PC-3 (cell line): ENCODE measurements at places on chromosomes 6 and 20.

DNA sequence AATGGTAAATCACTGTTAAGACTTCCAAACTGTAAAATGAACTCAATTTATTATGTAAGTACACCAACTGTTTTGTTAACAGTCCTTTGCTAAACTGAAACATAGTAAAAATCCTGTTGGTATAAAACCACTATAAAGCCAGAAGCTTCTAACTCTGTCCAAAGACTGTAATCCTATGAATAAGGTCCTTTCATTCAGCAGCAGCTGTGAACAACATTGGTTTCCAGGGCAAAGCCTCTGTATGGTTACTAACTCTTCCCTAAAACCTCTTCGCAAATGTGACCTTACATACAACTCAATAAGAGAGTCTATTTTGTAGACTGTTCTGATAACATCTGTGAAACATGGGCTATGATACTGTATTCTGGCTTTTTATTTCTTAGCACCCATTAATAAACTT lies 40.1 kb downstream of the NUP153 start:
- DNase-seq = no peak

GRCh38 chr6:168221000-168221399 lies 98.6 kb downstream of the DACT2 start:
- DNase-seq = no peak

- peak; percentile 29 for DNase-seq
Observed at GRCh38 chr20:58693226-58694006, 816 bp downstream of the NPEPL1 start.

DNA sequence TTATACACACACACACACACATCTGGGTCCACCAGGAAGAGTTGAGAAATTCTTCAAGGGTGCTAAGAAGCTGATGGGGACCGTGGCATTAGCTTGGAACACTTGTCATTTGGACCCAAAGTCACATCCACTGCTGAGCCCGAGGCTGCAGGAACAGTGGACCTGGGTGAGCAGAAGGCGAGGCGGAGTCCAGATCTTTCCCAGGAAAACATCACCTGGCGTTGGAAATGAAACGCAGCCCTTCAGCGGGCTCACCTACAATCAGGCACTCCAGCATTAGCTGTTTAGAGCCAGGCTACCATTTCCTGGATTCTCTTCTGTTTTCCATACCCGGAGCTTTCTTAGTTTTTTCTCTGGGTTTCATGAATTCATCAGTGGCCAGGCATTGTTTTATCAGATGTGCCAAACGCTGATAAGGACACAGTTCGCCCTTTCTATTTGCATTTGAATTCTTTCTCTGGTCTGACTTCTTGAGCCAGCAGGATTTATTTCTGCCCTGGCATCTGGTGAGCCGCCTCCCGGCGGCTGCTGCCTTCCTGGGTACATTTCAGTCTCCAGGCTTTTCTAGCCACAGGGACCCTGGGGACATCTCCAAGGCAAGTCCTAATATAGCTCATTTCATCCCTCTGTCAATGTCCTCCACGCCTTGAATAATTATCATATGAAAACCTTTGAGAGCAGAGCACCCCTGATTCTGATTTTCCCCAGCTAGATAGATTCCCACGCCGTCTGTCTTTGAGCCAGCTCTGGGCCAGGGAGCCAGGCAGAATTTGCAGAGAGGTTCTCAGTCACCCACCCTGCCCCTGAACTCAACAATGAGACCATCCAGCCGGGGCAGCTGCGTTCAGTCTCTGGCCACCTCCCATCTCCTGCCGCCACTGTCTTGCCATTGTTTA lies 170.9 kb downstream of the TTLL2 start:
- DNase-seq = no peak

DNA sequence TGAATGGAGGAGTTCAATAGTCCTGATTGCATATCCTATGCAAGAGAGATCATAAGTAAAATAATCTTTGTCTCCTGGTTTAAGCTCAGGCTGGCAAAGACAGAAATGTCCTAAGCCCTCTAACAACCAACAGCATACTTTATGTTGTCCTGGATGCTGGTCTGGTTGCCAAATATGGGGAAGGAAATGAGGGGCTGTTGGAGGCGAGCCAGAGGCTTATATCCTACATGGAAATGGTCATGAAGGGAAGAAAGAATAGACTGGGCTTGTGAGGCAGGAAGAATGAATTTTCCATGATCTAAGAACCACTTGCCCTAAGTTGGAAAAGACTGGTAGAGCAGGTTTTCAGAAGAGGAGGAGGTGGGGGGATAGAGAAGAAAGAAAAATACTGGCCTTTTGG lies 237.1 kb downstream of the SMOC2 start:
- DNase-seq = no peak

DNA sequence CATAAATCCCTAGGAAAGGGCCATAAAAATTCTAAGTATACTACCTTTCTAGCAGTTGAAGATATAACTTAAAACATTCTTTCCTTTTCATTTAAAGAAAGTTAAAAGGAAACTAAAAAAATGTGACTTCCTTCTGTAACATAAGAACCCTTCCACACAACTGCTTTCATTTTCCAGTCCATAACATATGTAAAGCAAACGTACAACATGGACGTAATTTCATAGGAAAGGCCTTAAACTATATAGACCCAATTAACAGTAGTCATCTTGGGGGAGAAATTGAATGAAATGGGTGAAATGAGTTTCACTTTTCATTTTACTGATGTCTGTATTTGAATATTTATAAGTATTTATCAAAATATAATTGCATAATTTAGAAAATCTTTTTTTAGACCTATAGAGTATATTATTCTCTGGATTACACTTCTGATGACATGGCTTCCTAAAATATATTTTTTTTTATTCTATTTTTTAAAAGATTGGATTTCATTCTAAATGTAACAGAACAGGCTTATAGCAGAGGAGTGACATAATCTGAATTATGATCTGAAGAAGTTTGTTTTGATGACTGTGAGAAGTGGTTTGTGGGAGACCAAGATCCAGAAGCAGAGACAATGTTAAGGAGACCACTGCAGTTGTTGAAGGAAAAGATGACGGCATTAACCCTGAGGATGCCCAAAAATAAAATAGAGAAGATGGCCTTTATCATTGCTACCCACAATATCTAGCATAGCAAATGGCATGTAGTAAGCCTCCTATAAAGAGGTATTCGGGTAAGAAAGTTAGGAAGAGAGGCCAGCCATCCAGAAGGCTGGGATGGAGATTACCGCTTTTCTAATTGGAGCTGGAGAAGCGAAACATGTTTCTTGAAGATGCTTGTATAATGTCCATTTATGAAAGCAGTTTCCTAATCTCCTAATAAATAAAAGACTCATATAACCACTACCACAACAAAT lies 260.4 kb downstream of the PTPRK start:
- DNase-seq = no peak

- peak; percentile 93 for DNase-seq
Observed at GRCh38 chr6:48766349-48766748, 655.4 kb upstream of the PTCHD4 start.

- DNase-seq = no peak
Observed at GRCh38 chr20:49636447-49636846, 68.5 kb upstream of the PTGIS start.

- no peak for DNase-seq
Observed at GRCh38 chr6:99993533-99994251, at the start of gene MCHR2. MCHR2 (minus strand) TSS chr6:99994223; CDS start chr6:99956147, 38,076 bp downstream.

GRCh38 chr20:43541214-43541613 lies 17.6 kb upstream of the SGK2 start:
- peak; percentile 95 for DNase-seq

DNA sequence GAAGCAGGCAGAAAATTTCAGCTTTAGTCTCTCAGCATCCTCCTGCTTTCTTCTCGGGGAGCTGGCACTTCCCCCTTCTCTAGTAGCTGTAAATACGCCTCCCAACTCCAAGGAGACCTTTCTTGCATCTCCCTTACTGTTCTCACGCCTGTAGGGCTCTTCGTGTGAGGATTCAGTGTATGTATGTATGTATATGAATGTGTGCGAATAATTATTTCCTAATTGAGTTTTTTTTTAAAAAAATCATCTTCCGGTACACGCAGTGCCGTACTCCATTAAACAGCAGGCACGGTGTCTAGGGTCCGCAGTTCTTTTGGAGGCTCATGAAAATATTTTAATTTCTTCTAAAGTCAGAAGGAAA lies 85.4 kb downstream of the HFE start:
- no peak for DNase-seq

GRCh38 chr6:11386323-11386722 lies 151.2 kb upstream of the TMEM170B start:
- no peak for DNase-seq

GRCh38 chr6:168009331-168009730 lies 11.9 kb downstream of the KIF25 start:
- no peak for DNase-seq

DNA sequence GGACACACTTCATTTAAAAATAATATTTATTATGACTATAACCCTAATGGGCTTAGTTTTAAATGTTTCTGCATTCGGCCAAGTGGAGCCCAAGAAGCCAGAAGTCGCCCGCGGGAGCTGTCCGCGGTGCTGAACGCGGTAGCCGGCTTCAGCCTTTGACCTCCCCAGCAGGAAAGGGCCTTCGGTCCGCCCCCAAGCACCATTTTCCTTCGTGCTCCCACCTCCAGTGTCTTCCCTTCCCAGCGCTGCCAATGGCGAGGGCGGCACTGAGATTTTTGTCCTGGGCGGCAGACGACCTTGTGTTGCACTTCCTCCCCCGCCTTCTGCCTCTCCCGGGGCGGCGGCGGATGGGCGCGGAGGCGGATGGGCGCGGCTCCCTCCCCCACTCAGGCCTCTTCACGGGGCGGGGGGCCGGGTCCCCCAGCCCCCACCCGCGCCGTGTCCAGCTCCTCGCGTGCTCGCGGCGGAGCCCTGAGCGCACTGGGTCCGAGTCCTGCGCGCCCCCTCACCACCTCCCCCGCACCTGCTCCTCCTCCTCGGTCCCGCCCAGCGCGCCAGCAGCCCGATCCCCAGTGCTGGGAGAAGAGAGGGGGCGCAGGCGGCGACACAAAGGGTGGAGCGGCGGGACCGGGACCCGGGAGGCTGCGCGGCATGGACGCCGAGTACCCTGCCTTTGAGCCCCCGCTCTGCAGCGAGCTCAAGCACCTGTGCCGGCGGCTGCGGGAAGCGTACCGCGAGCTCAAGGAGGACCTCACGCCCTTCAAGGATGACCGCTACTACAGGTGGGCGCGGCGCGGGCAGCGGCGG lies 23.6 kb upstream of the TMEM181 start:
- DNase-seq = peak; percentile 72
